ENCODE measurements at places on chromosomes 5 and 9.

GRCh38 chr9:112559629-112560413 is 73.2 kb downstream of the KIAA1958 start:
- no peak for DNase-seq

GRCh38 chr5:133050521-133050920 is 1.3 kb upstream of the HSPA4 start:
- no peak for DNase-seq

DNA sequence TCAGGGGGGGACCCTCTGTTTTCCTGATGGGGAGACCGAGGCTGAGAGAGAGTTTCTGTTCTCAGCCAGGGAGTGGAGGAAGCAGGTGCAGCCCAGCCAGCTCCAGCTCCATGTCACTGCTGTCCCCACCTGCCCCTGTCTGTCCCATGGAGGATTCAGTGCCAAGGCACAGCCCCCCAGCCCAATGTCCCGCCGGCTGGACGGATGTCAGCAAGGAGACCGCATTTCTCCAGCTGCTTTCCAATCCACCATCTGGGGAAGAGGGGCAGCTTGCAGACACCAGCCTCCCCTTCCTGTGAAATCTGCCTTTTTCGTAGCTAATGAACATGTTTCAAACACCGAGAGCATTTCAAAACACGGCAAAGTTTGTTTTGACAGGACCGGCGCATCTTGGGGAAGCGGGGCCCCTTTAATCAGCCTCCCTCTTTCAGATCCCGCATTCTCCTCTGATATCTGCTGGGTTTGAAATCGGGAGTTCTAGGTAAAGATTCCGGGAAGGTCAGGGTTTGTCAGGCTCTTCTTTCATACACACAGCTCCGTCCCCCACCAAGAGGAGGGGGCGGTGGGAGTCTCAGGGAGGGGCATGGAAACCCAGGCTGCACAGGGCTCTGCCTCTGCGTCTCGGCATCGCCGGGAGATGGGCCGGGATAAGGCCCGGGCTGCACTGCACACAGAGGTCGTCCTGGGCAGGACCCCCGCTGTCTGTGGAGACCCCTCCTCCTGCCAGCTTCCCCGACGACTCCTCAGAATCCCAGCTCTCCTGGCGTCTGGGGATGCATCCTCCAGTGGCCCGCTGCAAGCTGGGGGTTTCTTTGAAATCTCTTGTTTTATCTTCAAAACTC is 74.8 kb downstream of the NEK6 start:
- no peak for DNase-seq

DNA sequence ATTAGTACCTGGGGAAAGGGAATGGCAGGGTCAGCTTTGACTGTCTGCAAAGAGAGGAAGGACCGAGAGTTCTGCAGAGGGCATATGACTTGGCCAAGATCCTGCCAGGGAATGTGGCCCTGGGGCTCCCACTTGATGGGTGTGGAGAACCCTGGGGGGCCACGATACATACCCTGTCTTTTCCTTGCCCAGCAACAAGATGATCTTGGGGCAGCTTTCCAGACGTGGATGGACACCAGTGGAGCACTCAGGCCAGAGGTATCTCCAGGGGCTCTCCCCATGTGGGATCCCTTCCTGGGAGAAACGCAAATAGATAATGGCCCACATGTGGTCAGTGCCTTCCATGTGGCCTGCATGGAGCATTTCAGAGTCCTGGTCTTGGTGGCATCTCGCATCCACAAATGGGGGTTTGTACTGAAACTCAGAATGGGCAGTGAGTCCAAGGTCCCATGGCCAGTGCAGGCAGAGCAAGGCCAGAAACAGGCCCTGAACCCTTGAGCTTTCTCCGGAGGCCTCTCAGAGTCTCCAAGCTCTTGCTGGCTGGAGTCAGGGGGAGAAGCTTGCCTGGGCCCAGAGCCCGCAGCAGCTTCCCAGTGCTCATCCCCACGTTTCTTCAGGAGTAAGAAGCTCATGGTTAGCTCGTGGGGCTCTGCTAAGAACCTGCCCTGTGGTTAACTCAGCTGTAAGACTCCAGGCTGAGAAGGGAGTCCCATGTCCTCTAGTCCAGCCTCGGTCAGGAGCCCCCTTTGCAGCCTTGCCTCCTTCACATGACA is 18.3 kb upstream of the ORM1 start:
- no peak for DNase-seq

- no peak for DNase-seq
Measured at GRCh38 chr9:7289773-7290172, 509.8 kb downstream of the DMAC1 start.
